A549 treated with Hydrocortisone at 1 μM for 4 hours (cell line): ENCODE measurements at places on chromosomes 3 and 15. TPM values are rescaled to one million over a fixed set of nuclear protein-coding genes. Genes with fewer than 3 reads are reported as not detected.

TM4SF4 gene
- 26.3 to 42.5 TPM (median 36.9 TPM) in 5 replicates for total RNA-seq

GABRR3 gene
- not detected in 5 replicates for total RNA-seq

CCDC13 gene
- 0.30 to 0.54 TPM (median 0.35 TPM) in 5 replicates for total RNA-seq

ECE2 gene
- total RNA-seq = not detected in 5 replicates

SLC2A2 gene
- not detected in 5 replicates for total RNA-seq

CHST13 gene
- 0.28 to 1.1 TPM (median 0.83 TPM) in 5 replicates for total RNA-seq

FEZF2 gene
- total RNA-seq = not detected in 5 replicates

PLA2G4F gene
- total RNA-seq = 0.02 TPM in 1 of 5 replicates, not detected in the others

CMTM8 gene
- total RNA-seq = 9.8 to 13.3 TPM (median 12.0 TPM) in 5 replicates

TMEM87A gene
- 26.0 to 39.0 TPM (median 26.6 TPM) in 5 replicates for total RNA-seq

ROBO1 gene
- total RNA-seq = 10.9 to 21.5 TPM (median 13.7 TPM) in 5 replicates

DOCK3 gene
- total RNA-seq = 0.29 to 0.38 TPM (median 0.35 TPM) in 5 replicates

IP6K1 gene
- 21.0 to 23.4 TPM (median 23.3 TPM) in 5 replicates for total RNA-seq

TBC1D2B gene
- total RNA-seq = 14.3 to 18.4 TPM (median 16.4 TPM) in 5 replicates

RASGRF1 gene
- 0.17 to 0.43 TPM (median 0.34 TPM) in 5 replicates for total RNA-seq

RNU5B-1 gene
- total RNA-seq = not detected in 5 replicates

CCNB2 gene
- total RNA-seq = 93.6 to 104 TPM (median 95.4 TPM) in 5 replicates

ARHGAP11A gene
- total RNA-seq = 56.4 to 105 TPM (median 69.8 TPM) in 5 replicates

HEG1 gene
- 6.7 to 13.8 TPM (median 10.9 TPM) in 5 replicates for total RNA-seq

ADAMTS17 gene
- total RNA-seq = 0.06 to 0.15 TPM (median 0.09 TPM) in 4 of 5 replicates, not detected in the other

GOLGA8M gene
- total RNA-seq = 0.05 to 0.07 TPM in 2 of 5 replicates, not detected in the others

TRPM1 gene
- total RNA-seq = not detected in 5 replicates

COX5A gene
- total RNA-seq = 375 to 627 TPM (median 557 TPM) in 5 replicates

WNT7A gene
- 0.03 to 0.09 TPM (median 0.05 TPM) in 5 replicates for total RNA-seq

PLSCR5 gene
- total RNA-seq = not detected in 5 replicates

ROPN1 gene
- not detected in 5 replicates for total RNA-seq

PRSS50 gene
- not detected in 5 replicates for total RNA-seq

RASGRP1 gene
- total RNA-seq = 0.24 to 0.53 TPM (median 0.37 TPM) in 5 replicates

GRIP2 gene
- total RNA-seq = 1.0 to 1.6 TPM (median 1.2 TPM) in 5 replicates

FOXB1 gene
- total RNA-seq = not detected in 5 replicates

EIF5A2 gene
- 10.8 to 17.2 TPM (median 14.6 TPM) in 5 replicates for total RNA-seq

TM6SF1 gene
- 0.07 to 0.15 TPM (median 0.07 TPM) in 4 of 5 replicates, not detected in the other for total RNA-seq

ZNF620 gene
- 1.3 to 1.9 TPM (median 1.7 TPM) in 5 replicates for total RNA-seq

TRIM71 gene
- 0.02 TPM in 2 of 5 replicates, not detected in the others for total RNA-seq

TAGLN3 gene
- not detected in 5 replicates for total RNA-seq

RHCG gene
- 41.3 to 50.1 TPM (median 43.6 TPM) in 5 replicates for total RNA-seq

GOLGA6L7 gene
- not detected in 5 replicates for total RNA-seq

IQCF5 gene
- not detected in 5 replicates for total RNA-seq

PRR20G gene
- total RNA-seq = 0.91 to 2.4 TPM (median 1.9 TPM) in 5 replicates

ZNF80 gene
- not detected in 5 replicates for total RNA-seq

PSMD6 gene
- total RNA-seq = 74.4 to 88.3 TPM (median 79.0 TPM) in 5 replicates

GOLGA6C gene
- total RNA-seq = not detected in 5 replicates

PDCD6IP gene
- 140 to 174 TPM (median 164 TPM) in 5 replicates for total RNA-seq

LMLN gene
- 1.9 to 2.6 TPM (median 2.2 TPM) in 5 replicates for total RNA-seq

SCN5A gene
- total RNA-seq = 0.26 to 1.6 TPM (median 0.87 TPM) in 5 replicates

SKOR1 gene
- 0.02 to 0.07 TPM (median 0.05 TPM) in 5 replicates for total RNA-seq

ZBTB47 gene
- 5.5 to 6.7 TPM (median 6.0 TPM) in 5 replicates for total RNA-seq

SLC51A gene
- not detected in 5 replicates for total RNA-seq

SLCO2A1 gene
- 0.07 to 0.24 TPM (median 0.23 TPM) in 5 replicates for total RNA-seq

FBXL2 gene
- 7.3 to 8.7 TPM (median 7.4 TPM) in 5 replicates for total RNA-seq

CPA3 gene
- not detected in 5 replicates for total RNA-seq

NECTIN3 gene
- 15.7 to 28.4 TPM (median 23.1 TPM) in 5 replicates for total RNA-seq

THRB gene
- 1.1 to 1.6 TPM (median 1.3 TPM) in 5 replicates for total RNA-seq

PIAS1 gene
- 18.3 to 22.3 TPM (median 21.5 TPM) in 5 replicates for total RNA-seq
